ENCODE measurements at places on chromosomes 4 and X. TPM values are rescaled to one million over a fixed set of nuclear protein-coding genes. Genes with fewer than 3 reads are reported as not detected.

- no peak for DNase-seq
These were observed 2.2 kb upstream of the FMR1NB start for GRCh38 chrX:147978931-147979330.

CYSLTR1 gene
- total RNA-seq: 5.3 TPM

DNA sequence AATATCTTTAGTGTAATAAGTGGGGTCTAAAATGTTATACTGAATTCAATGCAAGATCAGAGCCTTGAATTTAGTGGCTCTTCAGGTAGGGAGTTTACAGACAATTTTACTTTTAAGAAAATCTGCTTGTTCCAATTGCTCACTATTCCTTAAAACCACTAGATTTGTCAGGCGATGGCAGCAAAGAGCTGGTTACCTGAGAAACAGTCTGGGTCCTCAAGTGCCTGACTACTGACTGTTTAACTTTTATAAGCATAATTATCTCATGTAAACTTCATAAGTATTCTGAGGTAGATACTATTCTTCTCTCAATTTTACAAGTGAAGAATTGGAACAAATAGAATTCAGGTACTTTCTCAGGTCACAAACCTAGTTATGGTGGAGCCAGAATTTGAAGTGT is 84.3 kb downstream of the RRAGB start:
- DNase-seq: no peak

SASH3 gene
- 8.6 TPM for total RNA-seq

GRCh38 chr4:13704035-13704434 is 76.5 kb upstream of the BOD1L1 start:
- no peak for DNase-seq

SMPX gene
- not detected for total RNA-seq

RHOXF2B gene
- not detected for total RNA-seq

PRRG1 gene
- total RNA-seq: 28.9 TPM

BEX3 gene
- 83.2 TPM for total RNA-seq

Data from sciatic nerve (tissue), 2 donors.